ENCODE measurements at places on chromosomes 1 and 21.

DNA sequence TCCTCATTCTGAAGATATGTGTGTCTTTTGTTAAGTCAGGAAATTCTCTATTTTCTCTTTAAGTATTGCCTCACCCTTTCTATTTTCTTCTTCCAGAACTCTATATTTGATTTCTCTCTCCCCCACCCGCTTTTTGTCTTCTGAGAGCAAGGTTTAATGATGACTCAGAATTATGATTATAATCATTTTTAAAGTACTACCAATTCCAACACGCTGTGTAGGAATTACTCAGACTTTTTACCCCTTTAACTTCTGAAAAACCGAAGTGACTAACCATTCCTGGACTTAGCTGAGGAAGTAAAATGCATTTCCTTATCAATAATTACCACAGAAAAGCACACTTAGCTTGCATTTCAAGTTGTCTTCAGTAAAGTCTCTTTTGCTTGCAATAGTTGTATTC, 20.8 kb upstream of the SCYL3 start:
- H3K27ac ChIP-seq: no peak overlapping the region
- no peaks in the 10 kb centered on the region for H3K27me3 ChIP-seq
- DNase-seq: no peak
- H3K4me1 ChIP-seq: peaks cover 5% of the 10 kb centered on the region
- no peaks in the 10 kb centered on the region for H3K36me3 ChIP-seq

DNA sequence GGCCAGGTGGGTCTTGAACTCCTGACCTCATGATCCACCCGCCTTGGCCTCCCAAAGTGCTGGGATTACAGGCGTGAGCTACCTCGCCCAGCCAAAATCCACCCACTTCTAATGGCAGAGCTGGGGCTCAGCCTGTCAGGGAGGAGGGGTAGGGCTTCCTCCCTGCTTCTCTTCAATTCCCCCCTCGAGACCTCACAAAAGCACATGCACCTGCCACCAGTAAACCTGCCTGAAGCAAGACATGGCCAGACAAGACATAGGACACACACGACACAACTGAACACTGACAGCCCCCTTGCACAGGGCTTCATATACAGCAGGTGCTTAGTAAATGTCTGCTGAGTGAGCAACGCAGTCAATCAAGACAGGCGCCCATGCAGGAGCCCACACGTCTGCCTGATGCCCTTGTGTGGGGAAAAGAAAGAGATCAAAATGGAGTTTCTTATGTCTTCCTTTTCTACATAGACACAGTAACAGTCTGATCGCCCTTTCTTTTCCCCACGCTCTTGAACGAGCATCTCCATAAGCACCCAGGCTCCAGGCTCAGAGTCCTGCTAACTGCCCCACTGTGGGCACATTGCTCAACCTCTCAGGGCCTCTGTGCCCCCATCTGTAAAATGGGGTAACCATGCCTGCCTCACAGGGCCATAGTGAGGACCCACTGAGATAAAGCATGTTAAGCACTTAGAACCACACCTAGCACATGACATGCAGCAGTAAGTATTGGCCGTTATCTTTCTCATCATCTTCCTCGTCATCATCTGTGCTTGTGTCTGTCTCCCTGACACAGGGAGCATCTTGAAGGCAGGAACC, 8.8 kb downstream of the SDC3 start:
- no peak overlapping the region for H3K4me3 ChIP-seq
- peaks cover 35% of the 10 kb centered on the region for H3K27me3 ChIP-seq
- no peak for DNase-seq
- H3K27ac ChIP-seq: peak overlapping the region; percentile 17
- H3K4me1 ChIP-seq: no peaks in the 10 kb centered on the region

DNA sequence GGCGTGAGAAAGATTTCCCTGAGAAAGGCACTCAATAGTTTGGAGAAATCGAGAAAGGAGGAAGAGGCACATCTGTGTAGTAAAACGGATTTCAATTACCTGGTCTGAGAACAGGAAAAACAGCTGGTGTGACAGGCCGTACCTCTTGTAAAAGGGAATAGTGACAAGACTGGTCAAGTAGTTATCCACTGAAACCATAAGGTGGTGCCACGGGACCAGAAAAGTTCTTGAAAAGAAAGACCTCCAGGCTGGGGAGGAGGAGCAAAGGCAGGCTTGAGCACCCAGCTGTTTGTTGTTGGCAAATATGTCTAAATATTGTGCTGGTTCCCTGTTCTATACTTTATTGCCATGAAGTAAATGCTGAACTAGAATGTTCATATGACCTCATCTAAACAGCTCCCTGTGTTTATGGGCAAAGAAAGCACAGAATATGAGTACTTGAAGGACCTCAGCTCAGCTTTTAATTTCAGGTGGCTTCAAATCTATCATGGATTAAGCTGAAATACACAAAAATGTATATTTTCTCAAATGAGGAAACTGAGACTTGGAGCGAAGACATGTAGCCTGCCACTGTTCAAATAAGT, 4.0 kb downstream of the HAO2 start:
- no peak overlapping the region for H3K27ac ChIP-seq
- peaks cover 12% of the 10 kb centered on the region for H3K27me3 ChIP-seq
- no peaks in the 10 kb centered on the region for H3K36me3 ChIP-seq
- no peak overlapping the region for H3K4me3 ChIP-seq
- no peaks in the 10 kb centered on the region for H3K4me1 ChIP-seq

- H3K36me3 ChIP-seq: no peaks in the 10 kb centered on the region
- DNase-seq: no peak
- no peaks in the 10 kb centered on the region for H3K4me1 ChIP-seq
- no peak overlapping the region for H3K4me3 ChIP-seq
- H3K27me3 ChIP-seq: no peaks in the 10 kb centered on the region
- no peak overlapping the region for H3K27ac ChIP-seq
These were observed 62.1 kb downstream of the ABL2 start for GRCh38 chr1:179167418-179167777.

GRCh38 chr1:57819893-57820292, 396.0 kb upstream of the DAB1 start:
- no peaks in the 10 kb centered on the region for H3K36me3 ChIP-seq
- H3K27me3 ChIP-seq: no peaks in the 10 kb centered on the region
- H3K27ac ChIP-seq: no peak overlapping the region
- no peaks in the 10 kb centered on the region for H3K4me1 ChIP-seq
- H3K4me3 ChIP-seq: no peak overlapping the region

- no peak for DNase-seq
- H3K27ac ChIP-seq: no peak overlapping the region
These were observed 2.1 kb downstream of the GPR161 start for GRCh38 chr1:168134642-168135041.

GRCh38 chr1:90763930-90764329, 46.8 kb upstream of the BARHL2 start:
- DNase-seq: no peak
- no peak overlapping the region for H3K4me3 ChIP-seq
- H3K4me1 ChIP-seq: no peaks in the 10 kb centered on the region
- no peaks in the 10 kb centered on the region for H3K36me3 ChIP-seq
- H3K27me3 ChIP-seq: peaks cover 15% of the 10 kb centered on the region

DNA sequence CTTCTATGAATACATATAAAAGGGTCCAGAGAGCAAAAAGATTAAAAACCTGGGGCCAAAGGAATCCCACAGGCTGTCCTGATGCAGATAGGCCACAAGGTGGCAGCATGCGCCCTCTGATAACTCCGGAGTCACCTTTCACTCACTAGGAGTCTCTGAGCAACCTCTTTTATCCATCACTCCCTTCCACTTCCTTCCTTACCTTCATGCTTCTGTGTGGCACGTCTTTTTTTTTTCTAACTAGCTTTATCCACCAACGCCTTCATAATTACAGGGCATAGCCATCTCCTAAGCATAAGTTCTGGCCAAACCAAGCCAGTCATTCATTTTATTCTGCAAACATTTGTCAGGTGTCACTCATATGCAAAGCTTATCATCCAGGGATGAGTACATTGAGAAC, 3.9 kb upstream of the PGLYRP4 start:
- peak; percentile 77 for DNase-seq
- no peak overlapping the region for H3K4me3 ChIP-seq
- no peak overlapping the region for H3K27ac ChIP-seq
- H3K27me3 ChIP-seq: peaks cover 64% of the 10 kb centered on the region

- peaks cover 20% of the 10 kb centered on the region for H3K36me3 ChIP-seq
- no peak overlapping the region for H3K27ac ChIP-seq
- no peak for DNase-seq
- peaks cover 45% of the 10 kb centered on the region for H3K4me1 ChIP-seq
- H3K27me3 ChIP-seq: peaks cover 3% of the 10 kb centered on the region
These were observed 2.2 kb upstream of the DDOST start for GRCh38 chr1:20663365-20663764.

- peaks cover 77% of the 10 kb centered on the region for H3K4me1 ChIP-seq
- no peak overlapping the region for H3K4me3 ChIP-seq
- no peak for DNase-seq
- H3K36me3 ChIP-seq: peaks cover 22% of the 10 kb centered on the region
- H3K27ac ChIP-seq: peak overlapping the region; percentile 17
- no peaks in the 10 kb centered on the region for H3K27me3 ChIP-seq
These were observed 23.3 kb downstream of the ZBTB17 start for GRCh38 chr1:15952317-15953258.

GRCh38 chr1:172912765-172913260, 137.9 kb downstream of the TNFSF18 start:
- peaks cover 10% of the 10 kb centered on the region for H3K27me3 ChIP-seq
- H3K4me3 ChIP-seq: no peak overlapping the region
- H3K4me1 ChIP-seq: peaks cover 22% of the 10 kb centered on the region
- no peak for DNase-seq
- H3K36me3 ChIP-seq: peaks cover 7% of the 10 kb centered on the region

- no peaks in the 10 kb centered on the region for H3K4me1 ChIP-seq
- no peak for DNase-seq
- H3K27me3 ChIP-seq: no peaks in the 10 kb centered on the region
- no peak overlapping the region for H3K27ac ChIP-seq
- no peak overlapping the region for H3K4me3 ChIP-seq
These were observed 189.0 kb downstream of the NFIA start for GRCh38 chr1:61271412-61271789.

DNA sequence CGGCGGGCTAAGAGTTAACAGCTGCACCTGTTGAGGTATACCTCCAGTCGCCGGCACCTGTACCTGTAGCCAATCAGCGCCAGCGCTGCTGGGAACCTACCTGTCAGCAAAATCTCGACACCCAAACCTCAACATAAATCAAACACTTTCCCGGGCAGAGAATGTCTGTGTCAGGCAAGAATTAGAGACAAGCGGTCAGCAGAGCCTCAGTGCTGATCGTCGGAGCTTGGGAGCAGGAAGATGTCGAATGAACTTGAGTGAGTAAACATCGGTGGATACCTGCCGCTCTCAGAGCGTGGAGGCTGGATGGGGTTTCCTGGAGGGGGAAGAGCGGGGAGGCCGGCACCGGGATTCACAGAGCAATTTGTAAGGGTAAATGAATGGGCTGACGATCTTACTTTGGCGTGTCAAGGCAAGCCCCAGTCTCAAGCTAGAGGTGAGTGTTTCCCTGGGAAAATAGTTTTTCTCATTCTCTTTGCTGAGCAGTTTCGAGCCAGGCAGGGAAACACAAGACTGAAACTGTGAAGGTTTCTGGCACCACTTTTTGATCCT, at the start of gene GRHL3:
TSS of gene GRHL3 (plus strand) at position 46 of the 552 bp plus-strand sequence. CDS start at position 241, 195 bp downstream.
- no peak within 1 kb of the TSS for H3K27ac ChIP-seq
- DNase-seq: no peak

- peaks cover 17% of the 10 kb centered on the region for H3K4me1 ChIP-seq
- no peaks in the 10 kb centered on the region for H3K27me3 ChIP-seq
- no peak overlapping the region for H3K4me3 ChIP-seq
- DNase-seq: no peak
- peaks cover 60% of the 10 kb centered on the region for H3K36me3 ChIP-seq
- H3K27ac ChIP-seq: no peak overlapping the region
These were observed 20.5 kb downstream of the MRPL39 start for GRCh38 chr21:25586791-25587190.

Data from activated naive CD4-positive, alpha-beta T cell treated with anti-CD3 and anti-CD28 coated beads, Interleukin-2, amount 10 ng/mL, durations not matched to agents 7 days and 5 days (primary cell).